Stimulated activated CD8-positive, alpha-beta memory T cell treated with anti-CD3 and anti-CD28 coated beads, Interleukin-4, amount 100 ng/mL, for 1 hour (primary cell): ENCODE measurements at places on chromosomes 2 and 18.

DNA sequence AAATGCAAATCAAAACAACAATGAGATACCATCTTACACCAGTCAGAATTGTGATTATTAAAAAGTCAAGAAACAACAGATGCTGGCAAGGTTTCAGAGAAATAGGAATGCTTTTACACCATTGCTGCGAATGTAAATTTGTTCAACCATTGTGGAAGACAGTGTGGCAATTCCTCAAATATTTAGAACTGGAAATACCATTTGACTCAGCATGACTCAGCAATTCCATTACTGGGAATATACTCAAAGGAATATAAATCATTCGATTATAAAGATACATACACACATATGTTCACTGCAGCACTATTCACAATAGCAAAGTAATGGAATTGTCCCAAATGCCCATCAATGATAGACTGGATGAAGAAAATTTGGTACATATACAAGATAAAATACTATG is 516.7 kb downstream of the ERBB4 start:
- DNase-seq = no peak

- no peak for DNase-seq
These were observed 36.4 kb downstream of the PKDCC start for GRCh38 chr2:42084231-42084671.

DNA sequence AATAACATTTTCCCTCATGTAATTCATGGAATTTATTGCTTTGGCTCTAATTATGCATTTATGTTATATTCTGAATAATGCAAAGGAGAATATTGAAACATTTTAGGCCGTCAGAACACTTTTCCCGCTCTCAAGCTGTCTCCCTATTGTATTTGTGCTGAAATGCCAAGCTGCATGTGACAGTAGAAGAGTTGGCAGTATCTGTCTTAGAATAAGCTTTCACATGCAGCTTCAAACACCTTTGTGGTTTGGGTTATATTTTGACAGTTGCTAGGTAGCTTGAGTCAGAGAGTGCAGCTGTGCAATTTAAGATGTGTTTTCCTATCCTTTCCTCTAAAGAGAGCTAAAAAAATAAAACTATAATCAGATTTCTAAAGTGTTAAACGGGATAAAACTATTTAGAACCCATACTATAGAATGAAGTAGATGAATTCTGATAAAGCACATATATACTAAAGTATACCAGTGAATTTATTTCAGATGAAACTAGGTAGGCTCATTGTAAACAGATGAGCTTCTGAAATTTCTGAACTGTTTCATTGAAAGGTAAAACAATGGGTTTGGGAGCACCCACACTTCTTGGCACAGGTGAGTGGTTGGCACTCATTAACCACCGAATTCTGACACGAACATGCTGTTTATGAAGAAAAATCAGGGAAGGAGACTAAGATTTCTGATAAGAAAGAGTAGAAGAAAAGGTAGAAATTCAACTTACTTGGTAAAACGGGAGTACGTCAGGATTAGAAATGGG is 43.4 kb downstream of the PLCL1 start:
- DNase-seq = no peak

GRCh38 chr2:231409776-231410175 is 14.3 kb downstream of the B3GNT7 start:
- no peak for DNase-seq

- no peak for DNase-seq
These were observed 860.4 kb upstream of the CRIM1 start for GRCh38 chr2:35495182-35495581.

DNA sequence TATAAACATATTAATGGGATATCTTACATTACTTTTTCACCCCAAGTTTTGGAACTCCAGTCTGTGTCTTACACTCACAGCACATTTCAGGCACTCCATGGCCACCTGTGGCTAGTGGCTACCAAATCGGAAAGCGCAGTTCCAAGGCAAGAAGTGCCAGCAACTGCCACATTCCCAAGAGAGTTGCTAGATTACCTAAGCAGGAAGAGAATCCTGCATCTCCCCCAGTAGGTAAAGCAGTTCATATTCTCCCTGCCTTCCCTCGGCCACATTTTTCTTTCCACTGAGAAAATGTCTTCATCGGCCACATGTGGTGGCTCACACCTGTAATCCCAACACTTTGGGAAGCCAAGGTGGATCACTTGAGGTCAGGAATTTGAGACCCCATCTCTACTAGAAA is 62.8 kb downstream of the MEX3C start:
- DNase-seq = no peak

GRCh38 chr2:196839574-196839973 is 30.4 kb upstream of the C2orf66 start:
- DNase-seq = no peak

DNA sequence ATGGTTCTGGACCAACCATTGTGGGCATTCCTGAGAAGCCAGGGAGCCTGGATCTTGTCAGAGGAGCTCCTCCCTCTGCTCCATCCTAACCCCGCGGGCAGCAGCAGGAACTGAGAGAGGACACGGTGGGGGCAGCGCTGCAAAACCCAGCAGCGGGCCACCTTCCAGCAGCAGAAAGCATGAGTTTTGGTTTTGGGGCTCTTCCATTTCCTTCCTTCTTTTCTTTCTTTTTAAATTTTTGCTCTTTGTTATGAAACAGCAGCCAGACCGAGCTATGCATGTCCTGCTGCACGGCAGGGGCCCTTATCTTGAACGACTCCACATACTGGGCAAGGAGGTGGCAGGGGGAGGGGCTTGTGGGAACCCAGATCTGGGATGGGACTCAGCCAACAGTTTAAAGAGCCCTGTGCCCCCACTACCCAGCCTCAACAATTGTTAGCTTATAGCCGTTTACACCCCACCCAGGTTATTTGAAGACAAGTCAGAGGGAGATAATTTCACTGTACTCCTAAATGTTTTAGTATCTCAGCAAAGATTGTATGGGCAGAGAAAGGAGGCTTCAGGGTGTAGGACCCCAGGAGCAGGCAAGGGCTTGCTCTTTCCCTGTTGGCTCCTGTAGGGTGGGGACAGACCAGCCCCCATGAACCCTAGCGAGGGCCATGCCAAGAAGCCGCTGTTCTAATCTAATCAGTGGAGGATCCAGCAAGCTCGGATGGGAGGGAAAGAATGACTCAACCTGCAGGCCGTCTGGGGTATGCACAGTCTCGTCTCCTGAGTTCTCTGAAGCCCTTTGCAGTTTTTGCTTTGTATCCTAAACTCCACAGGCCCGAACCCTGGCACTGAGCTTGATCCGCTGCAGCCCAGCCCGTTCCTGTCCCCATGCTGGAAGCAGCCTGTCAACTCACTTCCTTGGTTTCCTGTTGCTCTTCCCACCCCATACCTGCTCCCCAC is 75.3 kb downstream of the LRRFIP1 start:
- DNase-seq = no peak

GRCh38 chr2:147665105-147665504 is 179.7 kb upstream of the ACVR2A start:
- DNase-seq = no peak

DNA sequence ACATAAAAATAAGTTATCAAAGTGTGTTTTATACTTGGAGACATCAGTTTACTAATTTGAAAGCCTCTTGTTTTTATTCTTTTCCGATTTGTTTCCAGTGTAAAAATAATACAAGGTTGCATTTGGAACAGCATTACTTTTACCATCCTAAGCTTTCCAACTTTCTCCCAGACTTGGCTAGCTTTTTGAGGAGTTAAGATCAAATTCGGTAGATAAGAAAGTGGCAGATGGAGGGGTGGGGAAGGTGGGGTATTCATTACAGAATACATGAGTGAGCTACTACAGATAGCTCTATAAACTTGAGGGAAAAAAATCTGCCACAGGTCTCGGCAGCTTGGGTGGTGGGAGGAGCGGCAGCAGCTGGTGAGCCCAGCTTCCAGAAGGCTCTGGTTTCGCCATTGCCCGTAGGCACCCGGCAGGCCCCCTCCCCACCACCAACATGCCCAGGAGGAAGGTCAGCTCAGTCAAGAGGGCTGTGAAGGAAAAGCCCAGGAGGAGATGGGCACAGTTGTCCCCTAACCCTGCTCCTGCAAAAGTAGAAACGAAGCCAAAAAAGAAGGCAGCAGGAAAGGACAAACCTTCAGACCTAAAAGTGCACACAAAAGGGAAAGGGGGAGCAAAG is 18.6 kb upstream of the RMC1 start:
- DNase-seq = no peak

GRCh38 chr2:157840568-157841156 is 35.5 kb downstream of the ACVR1 start:
- DNase-seq = no peak

DNA sequence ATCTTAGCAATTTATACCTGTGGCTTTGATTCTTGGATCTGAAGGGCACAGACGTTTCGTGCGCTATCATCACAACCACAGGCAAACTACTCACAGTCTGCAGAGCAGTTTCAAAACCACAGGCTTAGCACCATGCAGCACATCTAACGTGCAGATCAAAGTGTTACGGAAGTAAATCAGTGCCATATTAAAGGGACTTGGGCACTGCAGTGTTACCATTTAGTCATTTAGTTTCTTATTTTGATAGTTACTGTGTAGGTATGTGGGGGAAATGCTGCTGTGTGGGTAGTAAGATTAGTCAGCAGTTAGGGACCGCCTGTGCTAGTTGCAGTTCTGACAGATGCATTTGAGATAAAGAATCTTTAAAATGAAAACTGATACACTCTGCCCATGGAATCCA is 384.0 kb downstream of the NBAS start:
- peak; percentile 5 for DNase-seq

DNA sequence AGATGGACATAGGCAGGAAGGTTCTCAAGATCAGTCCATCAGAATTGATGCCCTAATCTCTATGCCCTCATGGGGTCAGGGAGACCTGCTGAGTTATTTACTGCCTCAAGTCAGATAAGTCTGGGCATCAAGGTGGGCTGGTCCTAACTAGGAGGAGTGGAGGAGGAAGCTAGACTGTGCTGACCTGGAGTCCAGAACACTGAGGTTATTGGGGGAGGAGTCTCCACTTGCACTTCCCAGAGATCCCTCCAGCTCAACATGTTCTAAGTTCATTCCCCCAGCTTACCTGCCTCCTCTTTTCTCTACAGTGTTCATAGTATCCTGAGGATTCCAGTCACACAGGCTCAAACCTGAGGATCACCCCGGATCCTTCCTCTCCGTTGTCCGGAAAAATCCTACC is 19.3 kb downstream of the EVA1A start:
- no peak for DNase-seq
